Activated CD4-positive, alpha-beta T cell treated with anti-CD3 and anti-CD28 coated beads for 4 hours (primary cell): ENCODE measurements at places on chromosomes 16 and 17.

GRCh38 chr17:75476271-75476671 is 19.8 kb downstream of the TMEM94 start:
- DNase-seq = no peak

- no peak for DNase-seq
Measured at GRCh38 chr16:55836158-55836611, 3.3 kb upstream of the CES1 start.

DNA sequence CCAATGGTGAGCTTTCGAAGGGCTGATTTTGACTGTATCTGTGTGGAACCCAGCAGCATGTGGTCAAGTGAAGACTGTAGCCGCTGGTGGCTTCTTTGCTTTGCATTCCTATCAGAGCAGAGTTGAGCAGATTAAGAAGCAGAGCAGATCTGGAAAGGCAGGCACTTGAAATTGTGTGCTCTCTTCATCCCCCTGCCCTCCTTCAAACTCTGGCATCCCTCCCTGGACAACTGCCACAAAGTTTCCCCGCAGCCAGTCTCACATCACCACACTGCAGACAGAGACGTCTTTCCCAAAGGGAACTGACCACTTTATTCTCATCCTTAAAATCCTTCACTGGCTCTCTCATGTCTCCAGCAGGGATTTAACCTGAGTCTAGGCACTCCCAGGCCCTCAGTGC is 237.1 kb upstream of the DYNLRB2 start:
- DNase-seq = no peak

DNA sequence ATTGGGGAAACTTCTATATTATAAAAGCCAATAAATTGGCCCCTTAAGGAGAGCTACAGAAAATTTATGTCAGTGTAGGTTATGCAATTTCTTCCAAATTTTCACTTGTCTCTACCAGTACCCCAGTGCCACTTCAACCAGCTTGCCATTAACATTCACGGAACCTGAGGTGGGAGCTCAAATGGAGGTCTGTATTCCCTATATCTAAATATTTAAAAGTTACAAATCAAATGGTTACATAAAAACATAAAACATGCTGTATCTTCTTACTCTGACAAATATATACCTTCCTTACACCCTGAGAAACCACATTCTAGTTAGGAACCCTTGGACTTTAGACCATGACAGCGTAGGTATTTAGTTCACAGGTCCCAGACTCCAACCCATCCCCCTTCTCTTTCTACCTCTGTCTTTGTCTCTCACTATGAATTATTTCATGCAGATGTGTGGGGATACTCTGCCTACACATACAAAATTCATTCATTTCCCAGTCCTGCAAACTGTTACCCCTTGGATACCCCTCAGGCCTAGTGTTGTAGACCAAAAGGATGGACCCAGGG is 127.8 kb upstream of the PMFBP1 start:
- no peak for DNase-seq

DNA sequence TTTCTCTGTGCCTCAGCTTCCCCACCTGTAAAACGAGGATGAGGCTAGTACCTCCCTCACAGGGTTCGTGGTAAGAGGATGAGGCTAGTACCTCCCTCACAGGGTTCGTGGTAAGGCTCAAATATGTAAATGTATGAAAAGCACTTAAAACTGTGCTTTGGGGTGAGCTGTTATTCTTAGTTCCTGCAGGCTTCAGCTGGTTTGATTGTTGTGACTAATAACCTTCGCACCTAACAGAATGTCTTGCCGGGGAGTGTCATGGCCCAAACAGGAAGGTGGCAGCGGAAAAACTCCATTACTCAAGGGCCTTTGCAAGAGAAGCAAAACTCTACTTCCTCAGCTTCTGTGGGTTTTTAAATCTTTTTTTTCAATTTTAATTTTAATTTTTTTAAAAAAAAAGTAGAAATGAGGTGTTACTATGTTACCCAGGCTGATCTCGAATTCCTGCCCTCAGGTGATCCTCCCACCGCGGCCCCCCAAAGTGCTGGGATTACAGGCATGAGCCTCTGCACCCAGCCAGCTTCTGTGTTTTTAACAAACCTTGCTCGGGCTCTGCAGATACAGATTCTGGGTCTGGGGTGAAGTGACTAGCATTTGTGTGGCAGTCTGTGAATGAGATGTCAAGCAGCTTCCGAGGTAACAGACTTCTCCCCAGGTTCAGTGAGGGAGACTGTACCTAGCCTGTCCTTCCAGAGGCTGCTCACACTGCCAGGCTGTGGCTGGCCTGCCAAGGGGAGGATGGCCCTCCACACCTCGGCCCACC is 103.0 kb downstream of the RAB11FIP4 start:
- DNase-seq = peak; percentile 62

DNA sequence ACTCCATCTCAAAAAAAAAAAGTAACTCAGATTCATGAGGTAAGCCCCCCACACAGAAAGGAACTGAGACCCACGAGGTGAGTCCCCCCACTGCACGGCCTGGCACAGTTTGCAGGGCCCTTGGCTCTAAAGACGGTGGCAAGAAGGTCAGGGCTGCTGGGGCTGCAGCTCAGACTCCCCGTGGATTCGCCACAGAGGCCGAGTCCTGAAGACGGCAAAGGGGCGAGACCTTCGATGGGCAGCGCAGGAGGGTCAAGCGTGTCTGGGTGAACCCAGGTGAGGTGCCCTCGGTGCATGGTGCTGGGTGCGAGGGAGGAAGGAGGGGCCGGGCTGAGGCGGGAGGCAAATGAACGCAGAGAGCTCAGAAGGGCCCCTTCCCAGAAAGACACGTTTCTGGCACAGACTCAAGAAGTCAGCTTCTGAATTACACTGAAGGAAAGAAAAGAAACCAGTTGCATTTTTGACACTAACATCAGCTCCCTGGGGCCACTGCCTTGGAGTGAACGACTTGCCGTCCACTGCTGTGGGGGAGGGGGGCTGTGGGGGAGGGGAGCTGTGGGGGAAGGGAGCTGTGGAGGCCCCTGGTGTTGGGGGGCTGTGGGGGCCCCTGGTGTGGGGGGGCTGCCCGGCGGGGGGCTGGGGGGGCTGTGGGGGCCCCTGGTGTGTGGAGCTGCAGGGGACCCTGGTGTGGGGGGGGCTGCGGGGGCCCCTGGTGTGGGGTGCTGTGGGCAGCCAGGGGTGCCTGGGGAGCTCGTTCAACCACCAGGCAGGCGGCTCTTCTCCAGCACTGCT is 69.8 kb upstream of the METRNL start:
- no peak for DNase-seq

DNA sequence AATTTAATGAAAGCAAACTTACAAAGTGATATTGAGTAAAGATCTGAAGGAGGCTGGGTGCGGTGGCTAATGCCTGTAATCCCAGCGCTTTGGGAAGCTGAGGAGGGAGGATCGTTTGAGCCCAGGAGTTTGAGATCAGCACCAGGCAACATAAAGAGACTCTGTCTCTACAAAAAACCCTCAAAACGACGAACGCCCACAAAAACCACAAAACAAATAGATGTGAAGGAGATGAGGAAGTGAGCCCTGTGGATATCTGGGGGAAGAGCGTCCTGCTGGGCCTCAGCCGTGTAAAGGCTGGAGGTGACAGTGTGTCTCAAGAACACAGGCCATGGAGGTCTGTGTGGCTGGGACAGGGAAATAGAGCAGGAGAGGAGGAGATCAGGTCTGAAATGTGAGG is 68.8 kb downstream of the ITFG1 start:
- no peak for DNase-seq

DNA sequence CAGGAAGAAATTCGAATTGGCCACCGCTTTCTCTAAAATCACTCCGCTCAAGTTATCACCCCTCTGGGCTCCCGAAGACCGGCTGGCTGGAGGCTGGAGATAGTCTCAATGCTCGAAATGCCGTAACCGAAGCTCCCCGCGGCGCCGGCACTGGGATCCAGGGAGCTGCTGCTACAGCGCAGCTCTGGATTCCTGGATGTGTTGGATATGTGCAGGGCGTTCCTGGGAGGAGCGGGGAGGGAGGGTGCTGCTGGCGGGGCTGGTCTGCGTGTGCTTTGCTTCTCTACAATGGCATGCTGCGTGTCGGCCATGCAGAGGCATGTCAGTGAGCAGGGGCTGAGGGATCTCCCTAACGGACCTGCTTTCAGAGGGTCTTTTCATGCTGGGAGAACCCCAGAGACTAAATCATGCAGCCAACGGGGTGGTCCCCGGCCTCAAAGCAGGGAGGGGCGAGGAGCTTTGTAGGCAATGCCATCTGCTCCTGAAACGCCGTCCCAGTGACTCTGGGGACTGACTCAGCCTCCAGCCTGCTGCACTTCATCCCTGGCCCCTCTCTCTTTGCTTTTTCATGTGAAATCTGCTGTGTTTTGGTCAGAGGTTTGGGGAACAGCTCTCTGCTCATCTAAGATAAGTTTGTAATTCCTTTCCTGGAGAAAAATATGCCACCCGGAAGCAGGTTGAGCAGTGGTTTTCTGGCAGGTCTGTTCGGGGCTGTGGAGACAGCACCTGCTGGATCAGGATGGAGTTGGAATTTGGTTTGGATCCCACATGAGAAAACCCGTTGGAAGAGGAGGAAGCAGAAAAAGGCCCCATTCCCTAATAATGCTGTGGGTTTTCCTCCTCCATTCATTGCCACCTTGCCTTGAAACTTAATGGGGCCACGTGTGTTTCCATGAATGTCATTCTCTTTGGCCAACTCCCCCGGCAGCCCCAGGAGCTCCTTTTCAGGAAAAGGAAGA is 311.4 kb downstream of the SEC14L1 start:
- no peak for DNase-seq

DNA sequence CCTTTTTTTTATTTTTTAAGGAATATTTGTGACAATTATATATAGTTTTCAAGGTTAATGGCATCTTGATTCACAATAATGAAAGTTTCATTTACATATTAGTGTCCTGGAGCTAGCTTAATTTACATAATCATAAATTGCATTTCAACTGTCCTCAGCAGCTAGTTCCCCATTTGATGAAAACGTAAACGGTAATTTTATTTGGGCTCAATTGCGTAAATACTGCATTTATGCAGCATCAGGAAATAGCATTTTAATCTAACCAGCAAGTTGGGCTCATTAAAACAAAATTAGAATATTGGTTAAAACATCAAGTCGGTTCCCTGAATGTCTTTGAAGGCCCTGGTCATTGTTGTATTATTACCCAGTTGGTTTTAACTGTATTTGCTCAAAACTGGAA is 136.8 kb upstream of the CDH5 start:
- no peak for DNase-seq

DNA sequence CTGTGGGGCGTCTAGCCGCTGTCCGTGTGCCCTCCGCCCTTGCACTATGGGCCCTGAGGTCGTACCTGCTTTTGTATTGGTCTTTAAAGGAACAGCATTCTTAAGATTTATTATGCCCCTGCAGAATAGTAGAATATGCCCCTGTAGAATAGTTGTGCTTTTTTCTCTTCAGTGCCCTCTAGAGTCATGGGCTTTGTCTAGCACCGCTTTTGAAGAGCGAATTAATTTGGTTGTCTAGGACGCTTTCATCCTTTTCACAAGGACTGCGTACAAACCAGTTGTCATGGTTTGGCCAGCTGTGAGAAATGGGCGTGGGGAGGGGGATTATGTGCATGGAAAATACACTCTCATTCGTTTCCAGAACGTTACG is 621 bp downstream of the CEP95 start:
- DNase-seq = peak; percentile 48

GRCh38 chr17:74199306-74200092 is 4.0 kb upstream of the RPL38 start:
- peak; percentile 42 for DNase-seq

DNA sequence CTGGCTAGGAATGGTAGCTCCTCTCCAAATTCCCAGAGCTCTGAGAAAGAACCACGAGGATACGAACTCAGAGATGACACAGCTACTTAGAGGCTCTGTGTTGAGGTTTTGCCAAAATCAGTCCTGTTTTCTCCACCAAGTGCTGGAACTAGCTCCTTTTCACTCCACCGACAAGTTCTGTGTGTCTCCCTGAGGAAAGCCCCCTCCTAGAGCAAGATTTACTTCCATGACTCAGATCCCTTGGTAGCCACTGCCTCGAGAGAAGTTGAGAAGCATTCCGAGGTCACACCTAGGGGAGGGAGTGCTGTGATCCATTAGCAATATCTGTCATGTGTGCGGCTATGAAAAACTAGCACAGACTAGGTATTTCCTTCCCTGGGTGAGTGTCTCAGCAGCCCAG is 30.6 kb downstream of the IL21R start:
- DNase-seq = no peak

- no peak for DNase-seq
Measured at GRCh38 chr17:41660221-41660711, 28.4 kb upstream of the EIF1 start.

DNA sequence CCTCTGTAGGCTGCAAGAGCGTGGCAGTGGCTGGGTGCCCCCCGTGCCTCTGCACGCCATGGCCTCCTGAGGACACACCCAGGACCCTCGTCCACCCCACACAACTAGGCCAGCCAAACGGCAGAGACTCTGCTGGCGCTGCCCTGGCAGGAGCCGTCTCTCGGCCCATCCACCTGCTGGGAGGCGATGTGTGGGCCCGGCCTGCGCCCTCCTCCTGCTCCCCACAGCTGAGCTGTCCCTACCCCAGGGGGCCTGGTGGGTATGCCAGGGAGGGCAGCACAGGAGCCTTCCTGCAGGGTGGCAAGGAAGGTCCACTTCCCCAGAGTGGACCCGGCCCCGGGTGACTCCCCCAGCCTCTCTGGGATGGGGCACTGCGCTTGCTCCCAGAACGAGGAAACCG is 7.0 kb downstream of the RNF166 start:
- no peak for DNase-seq

DNA sequence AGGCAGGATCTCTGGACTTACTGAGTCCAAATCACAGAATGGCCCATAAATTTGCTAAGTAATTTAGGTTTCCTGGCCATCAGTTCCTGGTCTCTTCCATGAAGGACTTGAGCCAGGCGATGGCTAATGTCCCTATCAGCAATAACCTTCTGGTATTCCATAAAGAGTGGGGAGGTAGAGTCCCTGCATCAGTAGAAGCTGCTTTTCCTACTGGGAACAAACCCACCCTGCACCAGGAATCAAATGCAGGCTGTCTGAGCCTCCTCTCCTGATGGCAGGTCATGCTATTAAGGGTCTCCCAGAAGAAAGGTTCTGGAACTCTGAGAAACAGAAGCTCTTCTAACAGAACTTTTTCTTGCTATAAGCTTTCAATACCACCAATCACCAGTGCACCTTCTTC is 1.5 kb upstream of the HPR start:
- DNase-seq = no peak

- DNase-seq = no peak
Measured at GRCh38 chr17:726271-726919, 6.0 kb upstream of the TLCD3A start.

GRCh38 chr17:12421646-12422306 is 243.9 kb upstream of the MYOCD start:
- no peak for DNase-seq

- no peak for DNase-seq
Measured at GRCh38 chr16:55149622-55150021, 174.4 kb upstream of the IRX6 start.
